Effector CD4-positive, alpha-beta T cell (primary cell): ENCODE measurements at places on chromosomes 11 and 22.

DNA sequence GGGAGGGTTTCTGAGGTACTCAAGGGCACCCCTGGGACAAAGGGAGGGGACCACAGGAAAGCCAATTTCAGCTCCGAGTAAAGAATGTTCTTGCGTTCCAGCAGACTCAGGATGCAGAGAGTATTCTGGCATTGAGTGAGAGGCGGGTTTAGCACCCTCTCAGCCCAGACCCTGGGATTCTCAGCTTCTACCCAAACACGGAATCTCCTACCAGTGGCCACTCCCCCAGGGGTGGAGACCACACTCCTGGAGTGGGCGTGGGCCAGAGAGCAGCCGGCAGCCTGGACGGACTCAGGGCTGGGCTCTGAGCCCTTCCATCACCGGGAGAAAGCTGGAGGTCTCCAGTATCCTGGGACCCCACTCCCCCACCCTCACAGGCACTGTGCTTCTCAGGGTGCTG is 26.1 kb upstream of the TTLL12 start:
- DNase-seq = no peak

DNA sequence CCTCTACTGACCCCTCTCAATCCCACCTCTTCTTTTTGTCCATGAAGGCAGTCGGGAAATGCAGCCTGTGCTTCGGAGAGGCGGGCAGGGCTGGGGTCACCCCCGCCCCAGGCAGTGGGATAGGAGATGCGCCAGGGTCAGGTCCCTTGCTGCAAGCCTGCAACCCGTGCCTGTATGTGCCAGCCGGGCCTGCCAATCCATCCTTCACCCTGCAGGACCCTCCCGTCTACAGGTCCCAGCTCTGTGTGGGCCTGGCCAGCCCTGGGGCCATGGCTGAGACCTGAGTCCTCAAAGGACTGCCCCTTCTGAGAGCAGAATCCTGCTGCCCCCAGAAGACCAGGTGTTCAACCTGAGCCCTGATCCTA is 10.9 kb downstream of the ASCL2 start:
- DNase-seq = no peak

GRCh38 chr22:27137871-27138337 is 480.5 kb downstream of the MIAT start:
- DNase-seq = no peak

GRCh38 chr11:12963051-12963450 is 46.1 kb upstream of the RASSF10 start:
- DNase-seq = no peak

DNA sequence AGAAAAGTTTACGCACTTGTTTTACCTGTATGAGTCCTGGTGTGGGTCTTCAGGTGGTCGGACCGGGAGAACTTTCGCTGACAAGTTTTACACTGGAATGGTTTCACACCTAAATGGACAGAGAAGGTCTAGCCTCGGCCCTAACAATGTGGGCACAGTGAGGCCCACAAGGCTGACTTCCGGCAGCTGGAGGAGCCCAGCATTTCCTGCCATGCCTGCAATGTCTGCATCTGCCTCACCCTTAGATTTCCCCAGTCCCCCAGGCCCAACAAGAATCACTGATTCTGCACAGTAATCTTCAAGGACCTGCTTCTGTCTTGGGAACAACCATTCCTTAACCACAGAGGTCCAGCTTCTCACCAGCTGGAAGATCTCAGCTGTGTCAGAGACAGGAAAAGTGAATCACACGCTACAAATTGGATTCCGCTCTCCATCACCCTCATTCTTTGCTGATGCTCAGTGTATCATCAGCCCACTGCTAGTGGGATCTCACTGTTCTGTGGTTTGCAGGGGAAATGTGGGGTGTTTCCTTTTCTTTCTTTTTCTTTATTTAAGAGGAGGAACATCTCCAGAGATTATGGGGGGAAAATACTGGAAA is 43.3 kb downstream of the WT1 start:
- DNase-seq = no peak

GRCh38 chr11:84740050-84740449 is 887.1 kb downstream of the DLG2 start:
- no peak for DNase-seq
